Renal pelvis (tissue), 12 donors: ENCODE measurements at places on chromosomes 6 and 20. TPM values are rescaled to one million over a fixed set of nuclear protein-coding genes. Genes with fewer than 3 reads are reported as not detected.

Gene ADGRG6
- 28.8 TPM for polyA plus RNA-seq

- no peak for DNase-seq
Measured at GRCh38 chr6:110180228-110181008, at the start of gene CDC40. TSS of gene CDC40 (plus strand) at chr6:110180427. CDS start at chr6:110180445, 18 bp downstream.

DNA sequence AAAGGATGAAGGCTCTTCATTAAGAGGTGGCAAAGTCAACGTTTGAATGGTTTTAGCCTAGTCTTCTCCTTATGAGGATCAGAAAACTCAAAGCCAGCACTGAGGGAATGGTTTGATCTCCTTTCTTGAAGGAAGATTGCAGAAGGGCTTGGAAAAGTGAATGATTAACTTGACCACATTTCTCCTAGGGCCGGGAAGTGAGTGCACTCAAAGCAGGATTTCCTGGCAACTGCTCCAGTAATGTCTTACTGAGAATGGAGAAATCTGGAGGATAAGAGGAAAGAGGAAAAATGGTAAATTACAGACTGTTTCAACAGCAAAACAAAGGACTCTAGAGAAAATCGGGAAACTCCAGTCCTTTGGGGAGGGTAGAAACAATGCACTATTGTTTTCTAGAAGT, 189.0 kb upstream of the FOXA2 start:
- DNase-seq = no peak

DNA sequence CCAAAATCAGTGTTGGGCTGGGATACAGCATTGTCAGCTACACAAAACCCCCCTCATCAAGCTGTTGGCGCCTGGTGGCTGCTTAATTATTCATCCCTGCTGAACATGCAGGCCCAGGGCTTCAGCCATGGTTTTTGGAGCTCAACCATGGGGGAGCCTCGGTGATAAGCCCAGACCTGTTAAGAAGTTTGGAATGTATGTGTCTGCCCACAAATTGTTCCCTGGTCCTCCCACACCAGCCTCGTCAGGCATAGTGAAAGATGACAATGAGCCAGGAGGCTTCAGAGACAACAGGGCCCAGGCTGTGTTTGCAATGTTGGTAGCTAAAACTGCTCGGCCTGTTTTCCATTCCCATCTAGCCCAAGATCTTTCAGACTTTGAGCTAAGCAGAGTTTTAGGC, 34.8 kb upstream of the SIRPA start:
- DNase-seq = no peak

- DNase-seq = no peak
Measured at GRCh38 chr6:125200941-125201340, 47.4 kb downstream of the TPD52L1 start.

Gene GINM1
- 81.4 TPM for polyA plus RNA-seq

DNA sequence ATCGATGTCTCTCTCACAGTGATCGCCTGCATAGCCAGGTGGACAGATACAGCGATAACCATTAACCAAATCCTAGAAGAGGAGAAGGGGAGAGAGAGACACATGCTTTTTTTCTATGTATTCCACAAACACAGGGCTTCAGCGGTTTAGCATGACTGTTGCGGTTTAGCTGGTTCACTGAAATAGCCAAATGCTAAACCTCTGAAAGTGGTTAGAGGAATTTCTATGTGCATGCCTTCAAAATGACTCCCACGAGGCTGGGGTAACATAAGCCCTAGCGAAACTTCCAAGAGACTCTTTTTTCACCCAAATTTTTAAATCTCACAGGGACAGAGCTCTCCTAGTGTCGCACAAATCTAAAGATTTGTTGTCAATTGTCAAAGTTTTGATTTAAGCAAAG, 25.1 kb downstream of the JAG1 start:
- DNase-seq = no peak

- DNase-seq = no peak
Measured at GRCh38 chr6:161033667-161034066, 42.1 kb downstream of the MAP3K4 start.

DNA sequence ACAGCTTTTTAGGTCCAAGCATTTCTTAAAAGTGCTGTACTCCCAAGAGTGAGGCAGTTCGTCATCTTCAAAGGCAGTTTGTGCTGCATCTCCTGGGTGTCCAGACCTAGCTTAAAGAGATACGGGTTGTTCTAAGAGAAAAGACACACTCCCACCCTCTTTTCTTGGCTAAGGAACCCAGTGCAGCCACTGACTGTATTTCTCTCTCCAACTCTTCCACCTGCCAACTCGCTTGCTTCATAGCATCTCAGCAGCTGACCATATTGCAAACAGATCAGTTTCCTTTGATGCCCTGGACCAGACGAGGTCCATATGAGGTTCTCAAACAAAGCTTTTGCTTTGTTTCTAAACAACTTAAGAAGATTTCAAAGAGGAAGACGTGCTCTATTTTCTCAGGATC, 101.1 kb downstream of the ISM1 start:
- DNase-seq = no peak

DNA sequence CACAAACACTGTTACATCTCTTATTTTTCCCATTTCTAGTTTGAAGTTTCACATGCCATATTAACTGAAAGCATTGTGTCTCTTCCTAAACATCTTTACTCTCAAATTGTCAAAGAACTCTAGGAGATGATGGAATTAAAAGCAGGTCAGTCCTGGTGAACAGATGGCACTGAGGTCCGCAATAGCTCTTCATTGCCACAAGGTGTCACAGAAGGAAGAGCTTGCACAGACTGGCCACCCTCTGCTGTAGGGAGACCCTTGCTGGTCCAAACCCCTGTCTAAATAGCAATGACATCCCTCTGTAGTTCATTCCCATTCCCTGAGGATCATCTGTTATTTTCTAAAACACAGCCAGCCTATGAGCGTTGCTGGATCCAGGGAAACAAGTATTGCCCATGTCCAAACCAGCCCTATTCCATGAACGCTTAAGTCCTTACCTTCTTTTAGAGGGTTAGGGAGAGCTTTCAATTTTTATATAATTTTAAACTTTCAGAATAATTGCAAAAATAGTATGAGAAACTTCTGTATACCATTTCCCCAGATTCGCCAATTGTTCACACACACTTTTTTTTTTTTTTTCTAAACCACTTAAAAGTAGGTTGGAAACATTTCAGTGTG, 10.1 kb upstream of the HDAC2 start:
- peak; percentile 12 for DNase-seq

GRCh38 chr6:54892831-54893230, 46.3 kb downstream of the FAM83B start:
- DNase-seq = no peak

DNA sequence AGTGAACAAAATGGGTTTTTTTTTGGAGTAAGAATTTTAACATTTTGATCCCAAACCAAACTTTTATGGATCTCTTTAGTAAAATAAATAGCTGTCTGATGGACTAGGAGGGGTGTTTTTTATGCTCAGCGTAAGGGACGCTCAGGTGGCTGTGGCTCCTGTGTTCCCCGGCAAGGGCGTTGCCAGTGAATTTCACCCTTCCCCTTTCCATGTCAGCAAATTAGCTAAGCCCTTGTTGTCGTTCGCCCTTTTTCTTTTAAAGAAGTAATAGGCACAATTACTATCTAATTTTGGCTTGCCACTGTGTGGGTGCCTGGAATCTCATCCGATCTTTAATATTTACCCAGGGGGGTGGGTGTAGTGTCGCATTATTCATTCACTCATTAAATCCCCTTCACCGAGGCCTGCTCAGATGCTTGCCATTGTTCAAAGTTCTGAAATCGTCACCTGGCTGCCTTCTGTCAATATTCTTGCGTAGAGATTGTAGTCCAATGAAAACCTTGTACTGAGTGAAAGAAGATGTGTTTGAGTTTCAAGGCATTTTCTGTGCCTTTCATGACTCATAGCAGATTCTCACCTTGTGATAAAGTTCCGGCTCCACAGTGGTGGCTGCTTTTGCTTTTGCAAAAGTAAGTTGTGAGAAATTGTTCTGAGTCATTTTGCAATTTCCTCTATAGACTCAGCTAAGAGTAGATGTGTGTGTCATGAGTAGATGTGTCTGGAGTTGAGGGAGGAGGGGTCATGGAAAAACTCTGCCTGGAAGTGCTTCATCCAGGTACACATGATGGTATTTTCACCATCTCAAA, 40.0 kb upstream of the CLDN20 start:
- DNase-seq = no peak

DNA sequence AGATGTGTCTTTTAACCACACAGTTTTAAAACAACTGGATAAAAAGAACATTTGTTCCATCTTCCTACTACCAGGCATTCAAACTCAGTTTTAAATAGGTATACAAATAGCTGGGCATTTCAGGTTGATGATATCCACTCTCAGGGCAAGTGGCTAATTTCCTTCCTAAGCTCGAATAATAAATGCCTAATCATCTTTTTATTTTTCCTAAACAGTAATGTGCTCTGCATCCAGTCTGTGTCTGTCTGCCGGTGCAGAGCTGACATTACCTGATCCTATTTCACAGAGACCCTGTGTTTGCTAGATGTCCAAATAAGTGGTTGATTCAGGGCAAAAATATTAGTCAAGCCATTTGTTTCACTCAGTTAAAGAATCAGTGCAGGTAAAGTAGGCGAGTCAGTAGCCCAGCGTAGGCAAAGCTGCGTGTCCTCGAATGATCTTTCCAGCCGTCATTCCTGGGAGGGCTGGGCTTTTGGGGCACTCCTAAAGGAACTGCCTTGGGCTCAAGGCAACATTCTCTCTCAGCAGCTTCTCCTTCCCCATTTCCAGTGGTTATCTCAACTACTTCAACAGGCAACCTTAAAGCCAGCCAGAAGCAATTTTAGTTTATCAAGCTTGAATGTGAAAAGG, 74.2 kb upstream of the BMP2 start:
- no peak for DNase-seq

DNA sequence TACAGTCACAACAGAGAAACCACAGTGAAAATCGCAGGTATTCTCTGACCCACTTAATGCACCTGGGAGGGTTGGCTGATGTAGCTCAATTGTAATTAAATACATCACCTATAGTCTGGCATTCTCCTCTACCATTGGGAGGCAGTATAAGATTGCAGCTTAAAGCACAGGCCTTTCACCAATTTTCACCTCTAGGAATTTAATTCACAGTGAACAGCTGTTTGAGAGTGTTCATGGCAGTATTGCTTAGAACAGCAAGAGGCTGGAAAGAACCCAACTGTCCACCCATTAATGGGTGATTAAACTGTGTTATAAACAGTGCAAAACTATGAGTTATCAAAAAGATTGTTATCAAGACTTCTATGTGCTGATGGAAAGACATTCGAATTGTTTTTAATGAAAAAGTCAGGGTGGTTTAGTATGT, 2.0 kb downstream of the EDEM2 start:
- DNase-seq = no peak

- no peak for DNase-seq
Measured at GRCh38 chr6:47118611-47119010, 76.5 kb upstream of the ADGRF1 start.

Gene CST4
- polyA plus RNA-seq = not detected

DNA sequence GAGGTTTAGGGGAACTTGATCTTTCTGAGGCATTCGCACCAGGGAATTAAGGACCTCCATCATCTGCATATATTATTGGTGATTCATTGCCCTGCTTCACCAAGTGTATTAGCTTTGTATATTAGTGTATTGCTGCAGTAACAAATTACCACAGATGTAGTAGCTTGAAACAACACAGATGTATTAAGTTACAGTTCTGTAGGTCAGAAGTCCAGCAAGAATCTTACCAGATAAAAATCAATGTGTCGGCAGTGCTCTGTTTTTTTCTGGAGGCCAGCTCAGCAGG, 65.8 kb downstream of the HMGN3 start:
- DNase-seq = no peak

Gene MYMX
- 0.65 TPM for polyA plus RNA-seq

DNA sequence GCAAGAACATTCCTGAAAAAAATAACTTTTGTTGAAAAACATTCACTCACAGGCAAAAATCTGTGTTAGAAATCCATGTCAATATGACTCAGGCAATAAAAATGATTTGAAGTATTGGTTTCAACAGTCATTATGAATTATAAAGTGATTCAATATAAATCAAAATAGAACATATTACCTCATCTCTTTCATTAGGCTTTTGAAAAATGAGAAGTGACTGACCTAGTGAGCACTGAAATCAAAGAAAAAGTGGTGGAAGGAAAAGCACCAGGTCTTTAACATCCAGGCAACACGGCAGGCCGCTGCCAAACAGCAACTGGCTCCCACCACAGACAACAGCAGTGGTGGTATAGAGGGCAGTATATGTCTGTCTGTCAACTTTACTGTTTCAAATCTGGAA, 68.9 kb downstream of the MAN1A1 start:
- DNase-seq = no peak

Gene SLC22A16
- 0.47 TPM for polyA plus RNA-seq

DNA sequence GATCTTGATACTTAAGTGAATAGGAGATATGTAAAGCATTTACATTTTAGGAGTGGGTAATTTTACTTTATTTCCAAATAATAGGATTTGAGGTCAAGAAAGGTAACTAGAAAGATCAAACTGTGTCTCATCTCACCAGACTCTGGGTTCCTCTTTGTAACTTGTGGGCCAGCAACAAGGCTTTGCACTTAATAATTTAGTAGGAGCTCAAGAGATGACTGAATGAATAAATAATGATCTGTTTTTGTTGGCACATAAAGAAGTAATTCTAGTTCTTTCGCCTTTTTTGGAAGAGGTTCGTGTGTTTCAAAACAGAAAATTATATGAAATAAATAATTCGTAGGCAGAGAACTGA, 67.4 kb upstream of the FABP7 start:
- DNase-seq = no peak

DNA sequence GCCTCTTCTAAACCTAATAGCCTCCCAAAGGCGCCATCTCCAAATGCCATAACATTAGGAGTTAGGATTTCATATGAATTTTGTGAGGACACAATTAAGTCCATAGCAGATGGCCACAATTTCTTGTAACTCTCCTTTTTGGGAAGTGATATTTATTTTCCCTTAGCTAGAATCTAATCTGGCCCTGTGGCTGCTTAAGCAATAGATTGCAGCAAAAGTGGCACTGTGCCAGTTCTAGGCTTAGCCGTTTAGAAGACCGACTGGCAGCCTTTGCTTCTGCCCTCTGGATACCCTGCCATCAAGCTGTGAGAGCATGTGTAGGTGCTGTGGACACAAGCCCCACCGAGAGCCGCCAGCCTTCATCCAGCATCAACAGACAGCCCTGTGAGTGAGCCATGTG, 15.9 kb upstream of the ADGB start:
- no peak for DNase-seq

DNA sequence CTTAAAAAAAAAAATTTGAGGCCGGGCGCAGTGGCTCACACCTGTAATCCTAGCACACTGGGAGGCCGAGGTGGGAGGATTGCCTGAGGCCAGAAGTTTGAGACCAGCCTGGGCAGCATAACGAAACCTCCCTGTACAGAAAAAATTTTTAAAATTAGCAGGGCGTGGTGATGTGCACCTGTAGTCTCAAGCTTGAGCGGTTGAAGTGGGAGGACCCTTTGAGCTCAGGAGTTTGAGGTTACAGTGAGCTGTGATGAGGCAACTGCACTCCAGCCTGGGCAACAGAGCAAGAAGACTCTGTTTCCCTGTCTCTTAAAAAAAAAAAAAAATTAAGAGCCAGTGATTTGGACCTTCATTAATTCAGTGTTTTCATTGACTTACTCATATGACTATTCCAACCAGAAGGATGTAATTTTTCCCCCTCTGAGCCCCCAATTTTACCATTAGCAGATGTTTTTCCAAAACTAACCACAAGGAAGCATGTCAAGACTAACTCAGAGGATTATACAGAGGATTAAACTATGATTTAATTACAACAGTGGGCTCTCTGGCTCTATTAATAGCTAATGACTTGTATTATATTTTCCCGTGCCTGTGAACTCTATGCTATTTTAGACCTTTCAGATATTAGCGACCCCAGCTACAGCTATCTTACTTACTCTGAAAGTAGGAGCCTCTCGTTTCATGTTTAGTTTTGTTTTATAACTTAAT, 75.1 kb downstream of the ARID1B start:
- DNase-seq = no peak

Gene SAMD10
- polyA plus RNA-seq = 10.0 TPM

GRCh38 chr20:59802471-59803221, 130.8 kb downstream of the SYCP2 start:
- DNase-seq = no peak
